ENCODE measurements at places on chromosomes 3 and 15.
A peak's percentile ranks its signal among the peaks of the same experiment; 100 is the strongest.

DNA sequence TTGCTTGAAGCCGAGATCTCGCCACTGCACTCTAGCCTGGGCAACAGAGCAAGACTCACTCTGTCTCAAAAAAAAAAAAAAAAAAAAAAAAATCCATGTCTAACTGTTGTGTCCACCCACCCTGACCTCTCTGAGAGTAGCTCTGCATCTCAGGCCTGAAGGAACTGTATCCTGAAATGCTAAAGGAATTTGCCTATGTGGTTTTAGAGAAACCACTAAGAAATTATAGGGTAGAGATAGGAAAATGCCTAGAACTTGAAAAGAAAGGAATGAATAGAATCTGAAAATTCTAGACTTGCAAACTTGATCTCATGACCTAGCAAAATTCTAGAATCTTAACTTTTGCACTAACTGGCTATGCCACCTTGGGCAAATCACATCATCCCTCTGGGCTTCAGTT lies 217.5 kb upstream of the ROPN1 start:
- DNase-seq = peak; percentile 38

- DNase-seq = no peak
Observed at GRCh38 chr15:50824514-50824913, 59.0 kb upstream of the SPPL2A start.

DNA sequence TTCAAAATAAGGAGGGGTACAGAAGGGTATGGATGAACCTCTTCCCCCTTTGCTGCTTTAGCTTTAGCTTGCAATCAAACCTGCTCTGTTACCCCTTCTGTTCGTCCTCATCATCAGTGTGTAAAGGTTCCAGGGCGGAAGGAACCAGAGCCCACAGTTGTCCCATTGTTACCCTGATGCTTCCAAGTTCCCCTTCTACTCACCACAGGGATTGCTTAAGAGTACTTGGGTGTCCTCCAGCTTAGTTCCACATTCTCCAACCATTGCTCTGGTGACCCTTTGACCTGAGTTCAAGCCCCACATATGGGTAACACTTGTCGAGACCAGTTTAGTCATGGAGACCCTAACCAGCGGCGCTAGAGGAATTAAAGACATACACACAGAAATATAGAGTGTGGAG lies 1080.1 kb upstream of the ALCAM start:
- DNase-seq = no peak

DNA sequence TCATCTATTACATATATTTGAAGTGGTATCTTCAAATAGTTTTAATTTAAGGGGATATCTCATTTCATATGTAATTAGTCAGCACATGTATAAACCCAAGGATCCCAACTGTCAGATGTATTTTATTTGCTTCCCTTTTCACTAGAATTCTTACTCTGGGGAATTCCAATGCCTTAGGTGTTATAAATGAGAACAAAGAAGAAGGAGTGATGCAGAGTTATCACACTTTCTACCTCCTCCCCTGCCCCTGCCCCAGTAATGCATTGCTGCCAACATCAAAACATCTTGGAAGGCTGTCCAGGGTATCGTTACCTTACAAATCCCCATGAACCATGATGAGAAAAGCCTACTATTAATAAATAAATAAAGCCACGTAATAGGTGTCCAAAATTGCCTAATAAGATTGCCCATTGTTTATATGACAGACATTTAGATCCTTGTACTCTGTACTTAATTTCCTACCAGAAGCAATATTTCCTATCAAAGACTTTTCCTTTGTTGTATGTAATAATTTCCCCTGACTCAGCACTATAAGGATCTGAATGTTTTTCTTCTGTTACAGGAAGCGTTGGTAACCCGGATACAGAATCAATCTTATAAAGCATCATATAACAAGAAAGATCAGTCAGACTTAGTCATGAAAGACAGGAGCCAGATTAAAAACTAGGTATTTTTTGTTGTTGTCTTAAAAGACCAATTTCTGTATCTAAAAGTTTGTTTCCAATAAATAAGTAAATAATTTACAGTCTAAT lies 38.8 kb downstream of the CBLB start:
- peak; percentile 8 for DNase-seq

DNA sequence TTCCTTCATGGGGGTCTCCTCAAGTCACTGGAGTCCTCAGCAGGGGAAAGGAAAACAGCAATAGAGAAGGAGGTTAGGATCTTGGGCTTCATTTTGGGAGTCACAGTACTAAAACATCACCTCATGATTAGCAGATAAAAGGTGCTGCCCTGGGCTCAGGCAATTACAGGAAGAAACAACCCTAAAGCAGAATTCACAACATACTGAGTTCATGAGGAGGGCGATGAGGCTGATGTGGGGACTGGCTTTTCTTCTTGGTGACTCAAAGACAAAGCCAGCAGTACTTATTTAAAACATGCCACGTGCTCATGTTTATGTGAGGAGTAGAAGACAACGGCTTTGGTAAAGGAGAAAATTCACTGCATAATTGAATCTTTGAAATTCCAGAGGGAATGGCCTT lies 822.3 kb upstream of the CFAP20DC start:
- DNase-seq = no peak

DNA sequence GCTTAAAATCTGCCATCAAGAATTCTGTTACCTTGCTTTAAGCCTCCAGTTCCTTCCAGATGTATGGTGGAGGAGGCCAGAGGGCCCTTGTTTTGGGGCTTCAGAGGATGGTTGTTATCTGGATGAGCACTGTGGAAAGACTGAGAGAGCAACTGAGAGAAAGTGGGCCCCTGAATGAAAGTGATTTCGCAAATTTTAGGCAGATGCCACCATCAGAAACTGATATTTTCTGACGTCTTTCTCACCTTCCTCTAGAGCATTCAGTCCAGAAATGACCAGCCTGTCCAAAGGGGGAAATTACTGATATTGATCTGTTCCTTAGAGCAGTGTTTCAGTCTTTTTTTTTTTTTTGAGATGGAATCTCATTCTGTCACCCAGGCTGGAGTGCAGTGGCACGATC lies 13.4 kb downstream of the B3GNT5 start:
- no peak for DNase-seq

DNA sequence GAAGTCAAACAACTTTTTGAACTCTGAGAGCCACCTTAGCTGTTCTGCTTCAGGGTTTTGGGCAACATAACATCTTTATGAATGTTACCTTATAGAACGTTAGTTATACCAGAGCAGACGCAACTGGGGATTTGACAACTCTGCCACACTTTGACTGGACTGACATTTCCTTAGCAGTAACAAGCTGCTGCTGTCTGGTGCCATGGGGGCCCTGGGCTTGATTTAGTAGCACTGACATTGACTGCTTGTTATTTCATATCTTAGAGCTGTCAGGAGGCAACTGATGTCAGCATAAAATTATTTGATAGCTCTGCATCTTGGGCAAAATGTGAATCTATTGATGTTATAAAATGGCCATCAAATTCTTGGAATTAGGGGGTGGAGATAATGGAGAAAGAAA lies 285.4 kb downstream of the ROBO2 start:
- DNase-seq = no peak

DNA sequence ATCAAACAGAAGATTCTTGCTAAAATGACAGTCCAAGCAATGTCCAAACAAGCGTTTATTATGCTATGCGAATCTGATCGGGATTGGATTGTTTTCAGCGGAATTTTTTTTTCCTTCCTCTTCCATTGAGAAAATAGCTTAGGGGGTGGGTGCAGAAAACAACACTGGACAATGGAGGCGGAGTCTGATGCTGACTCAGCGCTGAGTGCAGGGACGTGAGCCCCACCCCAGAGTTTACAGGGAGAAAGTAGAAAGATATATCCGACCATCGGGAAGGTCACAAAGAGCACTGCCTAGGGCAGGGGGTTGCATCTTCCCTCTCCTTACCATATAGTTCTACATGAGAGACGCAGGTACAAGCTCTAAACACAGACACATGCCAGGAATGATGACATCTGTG lies 117.0 kb downstream of the FOXP1 start:
- DNase-seq = no peak

DNA sequence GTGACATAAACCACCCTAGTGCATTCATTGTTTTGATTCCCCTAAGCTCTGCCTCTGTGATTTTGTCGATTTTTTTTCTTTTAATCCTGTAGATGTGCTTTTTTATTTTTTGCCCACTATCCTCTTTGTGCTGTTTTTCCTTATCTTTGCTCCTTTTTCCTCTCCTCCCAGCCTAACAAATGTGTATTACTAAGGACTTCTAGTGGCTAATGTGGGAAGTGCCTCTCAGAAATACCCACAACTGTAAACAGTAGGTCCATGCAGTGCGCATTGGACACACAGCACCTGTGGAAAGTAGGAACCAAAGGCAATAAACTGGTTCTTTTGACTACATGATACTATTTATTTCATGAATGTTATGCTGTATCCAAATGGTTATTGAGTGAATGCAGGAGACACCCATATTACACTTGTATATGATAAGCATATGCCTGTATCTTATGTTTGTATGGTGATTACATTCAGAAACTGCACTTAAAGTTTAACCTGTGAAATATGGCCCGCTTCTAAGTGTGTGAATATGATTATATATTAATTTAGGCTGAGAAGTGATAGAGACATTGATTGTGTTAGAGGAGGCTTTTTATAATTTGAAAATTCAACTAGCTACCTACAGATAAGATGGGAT lies 147.8 kb downstream of the PLCL2 start:
- no peak for DNase-seq

GRCh38 chr3:176321099-176321498 lies 876.2 kb downstream of the TBL1XR1 start:
- no peak for DNase-seq

- DNase-seq = no peak
Observed at GRCh38 chr15:40105517-40106202, 3.0 kb downstream of the BMF start.

- no peak for DNase-seq
Observed at GRCh38 chr3:46609212-46609721, 3.1 kb upstream of the FAM240A start.

DNA sequence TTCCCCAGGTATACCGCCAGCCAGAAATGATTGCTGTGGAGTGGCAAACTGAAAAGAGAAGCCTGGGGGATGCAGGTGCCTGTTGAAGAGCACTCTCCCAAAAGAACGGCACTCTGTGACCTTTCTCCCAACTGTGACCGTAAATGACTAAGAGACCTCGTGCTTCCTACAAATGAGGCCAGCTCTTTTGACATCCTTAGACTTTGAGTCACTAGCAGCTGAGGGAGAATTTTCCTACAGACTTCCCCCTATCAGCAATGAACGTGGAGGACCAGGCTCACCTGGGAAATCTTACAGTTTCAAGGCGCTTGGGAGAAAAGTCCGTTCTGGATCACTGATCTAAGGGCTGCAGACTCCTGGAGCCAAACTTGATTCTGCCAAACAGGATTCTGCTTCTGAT lies 8.6 kb downstream of the AQP9 start:
- DNase-seq = peak; percentile 66

DNA sequence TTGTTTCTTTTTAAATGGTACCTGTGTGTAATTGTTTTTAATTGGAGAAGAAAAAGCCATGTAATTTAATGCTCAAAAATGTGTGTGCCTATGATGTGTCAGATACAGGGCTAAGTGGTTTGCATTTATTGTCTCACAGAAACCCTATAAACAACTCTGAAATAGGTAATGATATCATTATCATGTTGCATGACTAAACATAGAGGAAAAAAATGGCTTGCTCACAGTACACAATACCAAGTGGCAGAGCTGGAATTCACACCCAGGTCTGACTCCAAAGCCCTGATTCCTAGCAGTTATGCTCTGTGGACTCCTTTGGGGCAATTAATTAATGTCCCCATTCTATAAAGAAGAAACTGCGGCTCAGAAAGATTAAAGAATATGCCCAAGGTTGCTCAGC lies 237.4 kb upstream of the TRIM42 start:
- DNase-seq = no peak

DNA sequence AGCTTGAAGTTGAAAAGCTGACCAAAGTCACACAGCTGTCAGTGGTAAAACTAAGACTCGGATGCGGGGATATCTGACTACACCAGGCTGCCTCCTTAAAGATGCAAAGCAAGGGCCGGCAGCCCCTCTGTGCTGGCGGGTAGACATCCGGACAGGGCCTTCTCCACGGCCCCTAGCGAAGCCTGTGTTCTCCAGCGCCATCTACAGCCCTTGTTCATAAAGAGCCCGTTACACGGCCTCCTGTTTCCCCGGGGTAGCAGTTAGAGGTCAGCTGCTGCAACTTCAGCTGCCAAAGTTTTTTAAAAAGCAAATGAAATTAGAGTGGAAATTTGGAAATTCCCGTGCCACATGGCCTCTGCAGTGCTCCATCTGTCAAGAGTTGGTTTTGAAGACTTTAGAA lies 383.0 kb downstream of the TBL1XR1 start:
- peak; percentile 32 for DNase-seq

GRCh38 chr15:42493679-42494078 lies 1.8 kb upstream of the SNAP23 start:
- no peak for DNase-seq

- DNase-seq = no peak
Observed at GRCh38 chr3:69319652-69320051, 66.2 kb downstream of the FRMD4B start.

GRCh38 chr3:87209111-87209510 lies 18.0 kb upstream of the CHMP2B start:
- no peak for DNase-seq

DNA sequence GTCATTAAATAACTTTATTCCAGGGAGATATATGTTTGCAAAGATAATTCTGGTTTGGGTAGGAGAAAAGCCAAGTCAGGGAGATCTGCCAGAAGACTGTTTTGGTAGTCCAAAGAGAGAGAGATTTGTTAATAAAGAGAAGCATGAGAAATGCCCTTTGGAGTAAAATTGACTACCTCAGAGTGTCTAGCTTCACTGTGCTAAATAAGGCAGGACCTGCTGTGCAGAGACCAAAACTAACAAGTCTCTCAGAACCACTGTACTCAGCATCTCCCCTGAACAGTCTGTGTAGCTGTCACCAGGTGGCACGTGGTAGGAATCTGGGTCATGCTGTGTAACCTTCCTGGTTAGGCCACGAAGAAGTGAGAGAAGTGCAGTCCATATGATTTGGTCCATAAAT lies 31.6 kb upstream of the SLC35G2 start:
- no peak for DNase-seq

- no peak for DNase-seq
Observed at GRCh38 chr3:5349343-5349742, 161.8 kb downstream of the EDEM1 start.

- peak; percentile 87 for DNase-seq
Observed at GRCh38 chr15:81323944-81324881, at the start of gene STARD5. Gene STARD5, minus strand, starts transcription at chr15:81324141. Its CDS starts 42 bp downstream, at chr15:81324099.

- no peak for DNase-seq
Observed at GRCh38 chr3:171955598-171955997, 83.8 kb upstream of the FNDC3B start.

- no peak for DNase-seq
Observed at GRCh38 chr3:154112146-154112852, 8.9 kb upstream of the ARHGEF26 start.

- no peak for DNase-seq
Observed at GRCh38 chr3:185150561-185150960, 2.3 kb downstream of the C3orf70 start.

GRCh38 chr15:30872341-30872748 lies 31.4 kb upstream of the FAN1 start:
- DNase-seq = no peak

- DNase-seq = no peak
Observed at GRCh38 chr15:78570710-78571109, 5.4 kb downstream of the CHRNA5 start.

- no peak for DNase-seq
Observed at GRCh38 chr3:177039490-177040274, 157.6 kb downstream of the TBL1XR1 start.

Data from RCC 7860 (cell line).